GM04504 (cell line): ENCODE measurements at places on chromosomes 7 and 10.

GRCh38 chr7:51517187-51517586 is 200.6 kb upstream of the COBL start:
- no peak for DNase-seq

GRCh38 chr7:131581241-131582051 is 25.0 kb upstream of the PODXL start:
- DNase-seq = no peak

DNA sequence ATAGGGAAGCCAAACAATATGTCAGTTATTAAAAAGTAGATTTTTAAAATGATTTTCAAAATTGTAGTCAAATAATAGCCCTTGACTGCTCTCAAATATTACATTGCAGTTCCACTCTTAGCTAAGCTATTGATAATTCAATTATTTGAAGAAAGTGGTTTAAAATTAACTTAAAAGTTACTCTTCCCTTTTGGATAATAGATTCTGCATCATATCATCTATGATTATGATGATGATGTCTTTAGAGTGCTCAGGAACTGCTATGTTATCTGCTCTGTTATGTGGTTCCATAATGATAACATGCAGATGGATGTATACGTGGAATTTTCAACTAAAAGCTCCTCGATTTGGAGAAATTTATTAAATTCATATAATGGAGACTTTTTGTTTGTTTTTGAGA is 110.0 kb downstream of the ADAM22 start:
- no peak for DNase-seq

DNA sequence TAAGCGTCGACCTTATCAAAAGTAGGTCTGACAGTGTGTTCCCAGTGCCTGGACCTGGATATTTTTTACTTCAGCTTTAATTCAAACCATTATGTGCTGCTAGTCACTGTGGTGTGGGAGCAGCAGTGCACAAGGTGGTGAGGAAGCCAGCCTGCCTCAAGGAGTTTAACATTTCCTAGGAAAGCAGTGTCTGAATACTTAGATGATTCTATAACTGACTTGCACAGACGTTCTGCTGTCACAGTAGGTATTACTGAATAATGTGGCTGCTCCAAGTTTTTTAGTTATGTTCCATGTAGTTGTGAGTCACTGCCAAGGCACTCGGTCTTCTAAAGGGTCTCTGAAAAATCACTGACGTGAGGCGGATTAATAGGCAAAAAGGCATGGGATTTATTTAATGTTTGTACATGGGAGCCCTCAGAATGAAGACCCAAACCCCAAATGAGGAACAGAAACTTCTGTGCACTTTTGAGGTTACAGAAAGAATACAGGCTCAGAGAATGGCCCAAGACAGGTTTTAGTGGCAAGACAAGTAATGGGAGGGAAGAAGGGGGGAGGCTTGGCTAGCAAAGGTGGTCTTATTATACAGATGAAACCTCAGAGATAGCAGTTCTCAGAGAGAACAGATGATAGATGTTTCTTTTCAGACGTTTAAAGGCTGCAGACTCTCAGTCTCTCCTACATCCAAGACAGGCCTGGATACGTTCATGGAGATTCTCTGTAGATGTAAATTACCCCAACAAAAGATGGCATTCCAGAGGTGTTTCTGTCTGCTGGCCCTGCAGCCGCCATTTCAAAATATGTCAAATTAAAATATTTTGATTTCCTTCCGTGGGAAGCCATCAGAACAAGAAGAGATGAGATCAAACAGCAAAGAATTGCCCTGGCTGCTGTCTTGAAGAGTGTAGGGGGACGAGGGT is 209.3 kb downstream of the SDK1 start:
- DNase-seq = no peak

- DNase-seq = no peak
Observed at GRCh38 chr7:47441796-47442604, 139.9 kb downstream of the TNS3 start.

GRCh38 chr7:27889800-27890199 is 149.8 kb downstream of the TAX1BP1 start:
- DNase-seq = no peak

- DNase-seq = no peak
Observed at GRCh38 chr10:97883092-97883485, 33.4 kb downstream of the GOLGA7B start.

DNA sequence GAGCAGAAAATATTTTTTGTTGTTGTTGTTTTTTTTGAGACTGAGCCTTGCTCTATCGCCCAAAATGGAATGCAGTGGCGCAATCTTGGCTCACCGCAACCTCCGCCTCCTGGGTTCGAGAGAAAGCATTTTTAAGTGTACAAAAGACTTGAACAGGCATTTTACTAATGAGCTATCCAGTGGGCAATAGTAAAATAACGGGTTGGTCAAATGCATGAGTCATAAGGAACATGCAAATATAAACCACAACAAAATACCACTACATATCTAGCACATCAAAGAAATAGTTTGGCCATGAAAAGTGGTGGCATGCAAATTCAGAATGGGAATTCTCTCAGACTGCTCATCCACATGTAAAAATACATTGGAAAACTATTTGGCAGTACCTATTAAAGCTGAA is 71.7 kb upstream of the TMEM106B start:
- DNase-seq = no peak

GRCh38 chr7:35988105-35988504 is 164.9 kb upstream of the EEPD1 start:
- DNase-seq = no peak

GRCh38 chr7:138066954-138067394 is 9.3 kb upstream of the AKR1D1 start:
- DNase-seq = no peak

- DNase-seq = no peak
Observed at GRCh38 chr7:29369909-29370488, 175.4 kb downstream of the CHN2 start.

DNA sequence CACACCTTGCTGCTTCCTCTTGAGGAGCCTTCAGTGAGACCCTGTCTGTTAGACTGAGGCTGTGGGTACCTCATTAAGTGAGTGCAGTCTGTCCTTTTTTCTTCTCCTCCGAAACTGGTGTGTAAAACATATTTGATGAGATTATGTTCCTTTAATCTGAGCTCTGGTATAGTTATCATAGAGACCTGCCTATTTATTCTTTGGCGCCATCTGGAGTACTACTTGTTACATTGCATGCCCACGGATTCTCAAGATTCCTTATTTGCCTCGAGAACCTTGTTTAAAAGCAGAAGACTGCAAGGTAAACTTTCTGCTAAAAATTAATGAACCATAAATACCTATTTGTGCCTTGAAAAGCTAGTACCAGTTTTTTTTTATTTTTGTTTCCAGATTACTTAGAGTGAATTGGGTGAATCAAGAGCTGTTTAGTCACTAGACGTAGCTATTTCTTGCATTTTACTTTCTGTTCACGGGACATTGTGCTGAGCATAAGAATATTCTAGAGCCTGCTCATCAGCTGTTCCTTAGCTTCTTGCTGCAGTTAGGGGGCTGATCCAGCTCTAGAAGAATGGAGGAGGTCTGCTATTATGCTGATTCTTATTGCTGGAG is 16.9 kb upstream of the STMP1 start:
- no peak for DNase-seq

DNA sequence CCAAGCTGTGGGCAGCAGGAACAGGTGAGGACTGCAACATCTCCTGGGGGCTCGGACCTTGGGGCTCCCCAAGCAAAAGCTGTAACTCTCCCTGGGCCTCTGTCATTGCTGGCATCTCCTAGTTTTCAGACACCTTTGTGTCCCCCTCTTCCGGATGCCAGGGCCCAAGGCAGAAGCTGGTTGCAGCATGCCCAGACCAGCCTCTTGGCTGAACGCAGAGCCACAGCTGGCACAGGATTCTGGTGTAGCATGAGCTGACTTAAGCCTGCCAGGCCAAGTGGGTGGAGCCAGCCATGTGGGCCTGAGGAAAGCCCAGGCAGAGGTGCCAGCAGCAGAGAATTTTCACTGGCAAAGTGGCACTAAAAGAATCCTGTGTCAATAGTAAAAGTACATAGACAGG is 43.5 kb downstream of the ZWINT start:
- DNase-seq = no peak

GRCh38 chr10:13233358-13233757 is 816 bp downstream of the UCMA start:
- no peak for DNase-seq

- DNase-seq = no peak
Observed at GRCh38 chr7:121480058-121480457, 84.0 kb upstream of the FAM3C start.

DNA sequence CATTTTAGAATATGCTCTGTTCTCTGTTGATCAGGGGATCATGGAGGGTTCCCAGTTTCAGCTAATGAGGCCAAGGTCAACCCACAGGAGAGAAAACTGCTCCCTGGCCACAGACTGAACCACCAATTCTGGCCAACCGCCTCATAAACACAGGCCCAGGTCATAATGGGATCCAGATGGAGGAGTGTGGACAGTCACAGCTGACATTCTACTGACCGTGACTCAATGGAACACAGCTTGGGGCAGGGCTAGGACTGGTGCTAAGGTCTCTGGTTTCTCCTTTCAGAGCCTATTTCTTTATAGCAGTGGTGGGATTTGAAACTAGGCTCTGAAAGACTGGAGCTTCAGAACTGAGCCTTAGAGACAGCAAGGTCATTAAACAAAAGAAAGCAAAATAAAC is 68.3 kb downstream of the HIPK2 start:
- DNase-seq = peak; percentile 90
